ENCODE measurements at places on chromosomes 5 and 9. TPM values are rescaled to one million over a fixed set of nuclear protein-coding genes. Genes with fewer than 3 reads are reported as not detected.

SLC6A18 gene
- not detected for total RNA-seq

ABO gene
- 1.2 TPM for total RNA-seq

GABRP gene
- 5.2 TPM for total RNA-seq

SHOC1 gene
- total RNA-seq = not detected

PCA3 gene
- not detected for total RNA-seq

IFNE gene
- total RNA-seq = 4.7 TPM

TAF1L gene
- total RNA-seq = 0.07 TPM

PCDHA9 gene
- total RNA-seq = not detected

C9orf85 gene
- 19.0 TPM for total RNA-seq

PAXX gene
- 54.9 TPM for total RNA-seq

FABP6 gene
- total RNA-seq = 5.7 TPM

CSNK1A1 gene
- total RNA-seq = 300 TPM

MSMP gene
- not detected for total RNA-seq

CDC25C gene
- total RNA-seq = 36.2 TPM

SOHLH1 gene
- not detected for total RNA-seq

GRCh38 chr5:107937204-107937603 is 266.5 kb upstream of the EFNA5 start:
- DNase-seq = no peak

GRCh38 chr5:73199671-73200070 is 26.7 kb downstream of the TMEM174 start:
- no peak for DNase-seq

GRCh38 chr5:175436359-175436758 is 7.6 kb downstream of the DRD1 start:
- DNase-seq = no peak

DNA sequence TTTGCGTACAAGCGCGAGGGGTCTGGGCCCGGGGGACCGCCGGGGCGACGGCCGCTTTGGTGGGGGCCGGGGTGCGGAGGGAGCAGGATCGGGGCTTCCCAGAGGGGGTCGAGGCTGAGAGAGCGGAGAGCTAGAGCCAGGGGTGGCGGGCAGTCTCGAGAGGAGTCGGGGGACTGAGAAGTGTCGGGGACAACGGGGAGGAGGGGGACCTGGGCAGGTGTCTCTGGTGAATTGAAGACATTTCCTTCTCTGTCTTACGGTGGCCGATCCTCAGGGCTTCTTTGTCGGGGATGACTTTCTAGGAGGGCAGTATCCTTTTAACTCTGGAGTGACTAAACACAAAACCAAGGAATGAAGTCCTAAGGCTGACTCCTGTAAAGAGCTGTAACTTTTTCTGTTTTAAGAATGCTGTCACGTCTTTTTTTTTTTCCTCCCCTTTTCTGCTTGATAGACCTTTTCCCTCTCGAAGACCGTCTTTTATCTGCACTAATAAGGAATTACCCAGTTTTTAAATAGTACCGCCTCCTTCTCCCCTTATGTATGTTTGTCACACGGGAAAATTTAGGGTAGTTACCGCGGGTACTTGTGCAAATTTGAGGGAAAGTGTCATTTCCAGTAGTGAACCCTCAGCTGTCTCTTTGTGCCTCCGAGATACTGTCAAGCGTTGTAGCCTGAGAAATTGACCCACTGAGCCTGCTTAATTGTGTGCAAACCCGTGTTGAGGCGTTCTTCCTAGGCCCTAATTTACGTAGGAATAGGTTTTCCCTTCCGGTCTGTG is 822 bp downstream of the DENND4C start:
- no peak for DNase-seq

- DNase-seq = peak; percentile 62
Measured at GRCh38 chr9:109912082-109912582, 132.1 kb downstream of the PALM2AKAP2 start.

DNA sequence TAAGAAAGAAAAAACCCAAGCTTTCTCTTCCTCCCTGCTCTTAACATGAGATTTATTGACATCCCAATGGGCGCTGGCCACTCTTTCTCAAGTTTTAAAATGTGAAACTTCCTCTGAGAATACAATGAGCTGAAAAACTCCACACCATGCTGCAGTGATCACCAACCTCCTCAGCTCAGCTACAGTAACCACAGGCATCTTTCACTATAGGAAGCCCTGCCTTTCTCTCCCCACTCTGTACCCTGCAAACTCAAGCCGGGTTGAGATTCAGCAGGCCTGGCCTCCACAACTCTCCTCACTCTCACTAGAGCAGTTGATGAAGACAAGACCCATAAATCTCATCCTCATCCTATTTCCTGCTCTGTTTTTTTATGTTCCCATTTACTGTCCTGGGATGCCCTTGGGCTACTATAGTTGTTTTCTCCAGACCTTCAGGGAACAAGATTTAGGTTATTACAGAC is 48.3 kb downstream of the SH3TC2 start:
- DNase-seq = no peak

DNA sequence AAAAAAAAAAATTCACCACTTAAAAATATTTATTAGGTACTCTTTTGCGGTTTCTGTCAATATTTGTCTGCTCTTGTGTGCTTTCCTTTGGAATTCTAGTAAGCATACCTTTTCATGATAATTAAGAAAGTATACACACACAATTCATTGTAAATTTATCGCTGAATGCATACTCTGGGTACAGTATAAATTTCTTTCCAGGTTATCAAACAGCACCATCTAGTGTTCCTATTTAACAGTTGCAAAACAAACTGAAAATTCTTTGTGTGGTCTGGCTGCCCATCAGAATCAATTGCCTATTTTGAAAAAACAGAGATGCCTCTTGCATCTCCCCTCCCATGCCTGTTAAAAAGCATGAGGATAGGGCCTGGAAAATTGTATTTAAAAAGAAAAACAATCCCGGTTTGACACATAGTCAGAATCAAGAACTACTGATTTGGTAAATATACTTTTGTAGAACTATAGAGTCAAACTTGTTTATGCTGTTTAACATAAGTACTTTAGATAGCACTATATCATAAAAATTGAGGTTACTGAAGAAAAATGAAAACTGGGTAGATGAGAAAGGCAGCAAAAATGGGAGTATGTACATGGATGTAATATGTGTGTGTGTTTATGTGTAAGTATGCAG is 16.2 kb downstream of the PGGT1B start:
- no peak for DNase-seq

DNA sequence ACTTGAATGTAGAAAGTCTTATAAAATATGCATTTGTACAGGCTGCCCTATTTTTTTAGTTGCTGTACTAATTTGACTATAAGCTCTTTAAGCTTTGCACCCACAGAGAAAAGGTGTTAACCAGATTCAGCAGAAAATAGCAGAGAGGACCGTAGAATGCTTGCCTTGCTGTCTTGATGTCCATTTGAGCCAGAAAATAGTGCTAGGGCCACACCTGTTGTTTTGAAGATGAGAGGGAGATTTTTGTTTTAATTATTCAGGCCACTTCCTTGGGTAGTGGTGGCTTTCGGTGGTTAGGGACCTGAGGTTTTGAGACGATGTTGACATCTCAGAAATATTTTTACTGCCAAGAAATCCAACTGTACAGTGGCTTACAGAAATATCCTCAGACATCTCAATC is 196.0 kb downstream of the SPATA31D1 start:
- DNase-seq = no peak

DNA sequence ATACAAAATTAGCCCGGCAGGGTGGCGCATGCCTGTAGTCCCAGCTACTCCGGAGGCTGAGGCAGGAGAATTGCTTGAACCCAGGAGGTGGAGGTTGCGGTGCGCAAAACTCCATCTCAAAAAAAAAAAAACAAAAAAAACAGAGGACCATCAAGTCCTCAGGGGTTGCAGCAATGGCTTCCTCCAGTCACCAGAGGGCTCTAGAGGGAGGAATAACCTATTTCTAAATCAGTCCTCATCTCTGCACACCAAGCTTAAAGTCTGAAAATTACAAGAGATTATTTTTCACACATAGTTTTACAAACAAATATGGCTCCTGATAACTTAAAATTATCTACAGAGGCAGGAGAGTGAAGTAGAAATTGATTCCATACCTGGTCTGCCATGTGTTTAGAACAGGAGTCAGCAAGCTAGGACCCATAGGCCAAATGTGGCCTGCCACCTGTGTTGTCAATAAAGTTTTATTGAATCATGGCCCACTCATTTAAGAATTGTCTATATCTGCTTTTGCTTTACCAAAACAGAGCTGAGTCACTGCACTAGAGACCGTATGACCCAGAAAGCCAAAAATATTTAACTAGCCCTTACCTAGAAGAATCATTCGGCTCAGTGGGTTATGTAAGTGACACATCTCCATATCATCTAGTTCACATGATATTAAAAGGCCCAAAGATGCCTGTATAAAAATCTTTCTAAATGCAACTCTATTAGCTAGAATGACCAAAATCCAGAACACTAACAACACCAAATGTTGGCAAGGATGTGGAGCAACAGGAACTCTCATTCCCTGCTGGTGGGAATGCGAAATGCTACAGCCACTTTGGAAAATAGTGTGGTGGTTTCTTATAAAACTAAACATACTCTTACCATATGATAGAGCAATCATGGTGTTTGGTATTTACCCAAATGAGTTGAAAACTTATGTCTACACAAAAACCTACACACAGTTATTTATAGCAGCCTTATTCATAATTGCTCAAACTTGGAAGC is 207.7 kb downstream of the FRMD3 start:
- no peak for DNase-seq

DNA sequence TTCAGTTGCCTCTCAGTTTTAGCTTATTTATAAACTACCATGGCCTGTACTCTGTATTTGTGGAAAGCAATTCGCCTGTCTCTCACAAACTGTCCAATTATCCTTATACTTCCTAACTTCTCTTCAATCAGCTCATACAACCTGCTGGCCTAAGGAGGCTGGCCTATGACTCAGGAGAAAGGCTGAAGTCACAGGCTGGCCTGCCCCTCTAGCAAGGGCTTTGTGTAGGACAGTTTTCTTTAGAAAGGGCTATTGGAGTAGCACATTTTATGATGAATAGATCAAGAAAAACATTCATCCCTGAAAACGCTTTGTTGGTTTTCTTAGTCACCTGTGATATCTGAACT is 988.7 kb upstream of the ARRDC3 start:
- no peak for DNase-seq

DNA sequence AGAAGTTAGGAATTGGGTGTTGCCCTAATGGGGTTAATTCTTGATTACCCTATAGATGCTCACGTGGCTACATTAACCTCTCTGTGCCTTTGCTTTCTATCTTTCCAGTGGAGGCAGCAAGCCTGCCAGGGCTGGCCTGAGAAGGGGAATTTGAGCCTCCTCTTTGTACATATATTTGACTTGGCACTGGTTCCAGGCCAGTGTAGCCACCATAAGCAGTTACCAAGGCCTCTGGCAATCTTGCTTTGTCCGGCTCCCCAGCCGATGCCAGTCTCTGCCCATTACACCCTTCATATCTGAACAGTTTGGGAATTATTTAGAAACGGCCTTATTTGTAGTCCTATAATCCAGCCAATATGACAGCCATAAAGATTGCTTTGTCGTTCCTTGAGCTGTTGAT is 58.6 kb upstream of the PPARGC1B start:
- DNase-seq = no peak

- no peak for DNase-seq
Measured at GRCh38 chr9:37503736-37504135, 18.0 kb downstream of the POLR1E start.

- no peak for DNase-seq
Measured at GRCh38 chr9:123157221-123157620, 111.2 kb downstream of the STRBP start.

DNA sequence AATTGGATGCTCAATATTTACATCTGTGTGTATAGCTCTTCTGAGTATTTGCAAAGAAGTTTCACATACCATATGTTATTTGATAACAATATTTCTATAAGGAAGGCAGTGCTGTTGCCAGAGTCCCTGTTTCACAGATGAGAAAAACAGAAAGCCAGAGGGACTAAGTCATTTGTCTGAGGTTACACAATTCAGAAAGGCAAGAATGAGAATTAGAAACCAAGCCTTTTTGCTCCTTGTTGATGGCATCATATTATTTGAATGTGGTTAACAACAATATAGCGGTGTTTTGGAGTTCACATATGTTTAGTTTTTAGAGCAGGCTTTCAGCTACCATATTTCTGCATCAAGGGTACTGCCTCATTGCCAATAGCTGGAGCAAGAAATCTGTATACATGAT is 110.9 kb upstream of the PRLR start:
- no peak for DNase-seq

- no peak for DNase-seq
Measured at GRCh38 chr5:174247301-174247700, 201.8 kb downstream of the NSG2 start.

- no peak for DNase-seq
Measured at GRCh38 chr5:89343666-89344065, 460.7 kb upstream of the MEF2C start.

- no peak for DNase-seq
Measured at GRCh38 chr5:31291323-31291854, 97.9 kb downstream of the CDH6 start.

DNA sequence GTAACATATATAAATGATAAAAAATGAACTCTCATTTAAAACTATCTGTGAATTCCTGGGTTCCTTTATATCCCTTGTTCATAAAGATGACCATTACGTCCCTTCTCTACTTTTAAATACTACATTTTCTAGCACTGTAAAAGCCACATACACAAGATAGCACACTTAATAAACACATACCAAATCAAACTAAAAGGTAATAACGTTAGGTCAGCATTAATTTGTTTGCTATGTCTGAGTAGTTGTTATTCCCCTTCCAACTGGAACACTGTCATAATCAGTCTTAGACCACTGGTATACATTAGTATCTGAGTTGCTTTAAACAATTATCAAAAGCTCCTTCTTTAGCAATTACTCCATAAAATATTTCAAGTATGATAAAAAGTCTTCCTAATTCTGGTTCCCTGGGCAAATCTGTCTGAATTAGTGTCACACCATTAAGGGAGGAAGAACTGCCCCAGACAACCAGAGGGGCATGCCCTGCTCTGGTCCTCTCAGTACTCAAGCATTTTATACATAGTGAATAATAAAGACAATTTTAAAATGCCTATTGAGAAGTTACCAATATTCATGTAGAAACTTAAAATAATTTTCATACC is 98.1 kb downstream of the RAPGEF6 start:
- no peak for DNase-seq

GRCh38 chr5:144403058-144403457 is 232.4 kb downstream of the KCTD16 start:
- no peak for DNase-seq

DNA sequence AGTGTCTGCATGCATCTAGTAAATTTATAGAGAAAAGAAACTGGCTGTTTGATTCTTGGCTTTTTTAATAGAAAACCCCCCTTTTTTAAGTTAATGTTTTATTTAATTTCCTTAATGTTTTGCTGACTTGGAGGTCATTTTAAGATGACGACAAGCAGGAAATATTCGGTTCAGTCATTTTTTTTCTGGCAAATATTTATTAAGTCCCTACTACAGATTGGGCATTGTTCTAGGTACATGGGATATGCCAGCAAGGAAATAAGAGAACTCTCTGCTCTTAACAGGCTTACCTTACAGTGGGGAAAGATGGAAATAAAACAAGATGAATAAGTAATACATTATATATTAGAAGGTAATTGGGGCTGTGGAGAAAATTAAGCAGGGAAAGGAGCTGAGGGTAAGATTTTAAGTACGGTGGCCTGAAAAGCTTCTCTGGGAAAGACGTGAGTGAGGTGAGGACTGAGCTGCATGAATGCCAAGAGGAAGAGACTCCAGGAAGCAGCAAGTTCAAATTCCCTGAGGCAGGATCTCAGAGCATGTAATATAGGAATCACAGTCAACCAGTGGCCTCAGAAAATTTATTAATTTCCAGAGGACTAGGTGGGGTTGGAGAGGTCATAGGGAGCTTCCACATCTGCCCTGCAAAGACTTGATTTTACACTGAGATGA is 316.0 kb upstream of the DAP start:
- no peak for DNase-seq
